Thoracic aorta (tissue), 2 donors: ENCODE measurements at places on chromosomes 6 and 20. TPM values are rescaled to one million over a fixed set of nuclear protein-coding genes. Genes with fewer than 3 reads are reported as not detected.

- DNase-seq, result no peak
- no peaks in the 10 kb centered on the region for H3K27me3 ChIP-seq
- H3K27ac ChIP-seq, result peak overlapping the region; percentile 96
- H3K36me3 ChIP-seq, result peaks cover 19% of the 10 kb centered on the region
These were observed 511 bp upstream of the CLIC1 start for GRCh38 chr6:31736768-31737314.

DNA sequence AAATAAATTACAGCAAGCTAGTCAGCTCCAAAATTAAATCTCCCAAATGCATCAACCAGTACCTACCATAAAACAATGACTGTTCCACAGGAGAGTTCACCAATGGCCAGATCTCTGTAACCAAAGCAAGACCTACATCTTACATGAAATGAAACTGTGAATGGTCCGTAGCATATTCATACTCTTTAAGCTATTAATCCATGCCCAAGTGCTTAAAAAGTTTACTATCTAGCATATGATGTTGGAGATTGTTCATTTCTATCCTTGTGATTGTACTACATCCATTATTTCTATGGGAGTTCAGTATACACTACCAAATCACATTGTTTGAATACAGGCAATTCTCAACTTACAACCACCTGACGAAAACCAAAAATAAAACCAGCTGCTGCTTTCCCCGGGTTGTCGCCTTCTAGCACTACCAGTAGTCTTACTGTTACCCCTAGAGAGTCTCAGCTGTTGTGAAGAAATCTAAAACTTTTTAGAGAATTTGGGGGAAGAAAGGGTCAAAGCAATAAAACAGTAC lies 38.0 kb downstream of the HIVEP2 start:
- no peaks in the 10 kb centered on the region for H3K4me1 ChIP-seq
- DNase-seq, result no peak
- H3K27ac ChIP-seq, result no peak overlapping the region

The RIMS1 gene
- 3.5 TPM for total RNA-seq

GRCh38 chr6:26051665-26052310 lies 35.4 kb upstream of the HFE start:
- H3K4me1 ChIP-seq, result peaks cover 9% of the 10 kb centered on the region
- no peaks in the 10 kb centered on the region for H3K27me3 ChIP-seq
- H3K36me3 ChIP-seq, result no peaks in the 10 kb centered on the region
- no peak for DNase-seq
- no peak overlapping the region for H3K27ac ChIP-seq

DNA sequence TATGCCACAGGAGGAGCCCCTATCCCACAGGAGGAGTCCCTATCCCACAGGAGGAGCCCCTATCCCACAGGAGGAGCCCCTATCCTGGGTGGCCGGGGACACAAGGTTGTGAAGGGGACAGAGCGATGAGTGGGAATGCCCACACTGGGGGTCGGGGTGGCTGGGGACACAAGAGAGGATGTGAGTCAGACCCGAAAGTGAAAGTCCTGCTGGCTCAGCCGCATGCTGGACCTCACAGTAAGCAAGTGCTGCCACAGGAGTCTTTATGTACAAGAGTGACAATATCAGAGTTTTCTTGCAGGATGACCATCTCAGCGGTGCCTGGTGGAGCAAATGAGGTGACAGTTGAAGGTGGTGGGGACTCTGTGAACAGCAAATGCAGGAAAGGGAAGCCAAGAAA lies 93.7 kb downstream of the PSMB1 start:
- no peak overlapping the region for H3K27ac ChIP-seq
- DNase-seq, result no peak
- no peaks in the 10 kb centered on the region for H3K27me3 ChIP-seq
- H3K36me3 ChIP-seq, result no peaks in the 10 kb centered on the region
- peak overlapping the region; percentile 58 for H3K4me3 ChIP-seq
- no peaks in the 10 kb centered on the region for H3K4me1 ChIP-seq

GRCh38 chr6:14754751-14755513 lies 490.9 kb upstream of the JARID2 start:
- H3K27me3 ChIP-seq, result no peaks in the 10 kb centered on the region
- H3K4me1 ChIP-seq, result no peaks in the 10 kb centered on the region
- no peak for DNase-seq
- no peak overlapping the region for H3K27ac ChIP-seq
- H3K4me3 ChIP-seq, result no peak overlapping the region

The TMC2 gene
- total RNA-seq, result not detected

GRCh38 chr20:36745234-36745926 lies 510 bp downstream of the NDRG3 start:
- peak overlapping the region; percentile 99 for H3K4me3 ChIP-seq
- no peak for DNase-seq
- H3K27ac ChIP-seq, result peak overlapping the region; percentile 91
- peaks cover 14% of the 10 kb centered on the region for H3K4me1 ChIP-seq

- no peak for DNase-seq
- H3K4me1 ChIP-seq, result no peaks in the 10 kb centered on the region
- H3K27me3 ChIP-seq, result no peaks in the 10 kb centered on the region
- H3K27ac ChIP-seq, result no peak overlapping the region
- no peaks in the 10 kb centered on the region for H3K36me3 ChIP-seq
These were observed 100.3 kb downstream of the ZNF217 start for GRCh38 chr20:53493311-53493857.

The GTSF1L gene
- not detected for total RNA-seq

DNA sequence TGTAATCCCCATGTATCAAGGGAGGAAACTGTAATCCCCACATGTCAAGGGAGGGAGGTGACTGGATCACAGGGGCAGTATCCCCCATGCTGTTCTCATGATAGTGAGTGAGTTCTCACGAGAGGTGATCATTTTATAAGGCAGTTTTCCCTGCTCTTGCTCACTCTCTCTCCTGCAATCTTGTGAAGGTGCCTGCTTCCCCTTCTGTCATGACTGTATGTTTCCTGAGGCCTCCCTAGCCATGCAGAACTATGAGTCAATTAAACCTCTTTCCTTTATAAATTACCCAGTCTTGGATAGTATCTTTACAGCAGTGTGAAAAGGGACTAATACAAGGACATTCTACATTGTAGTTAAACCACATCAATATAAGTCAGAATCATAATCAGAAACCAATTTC lies 112.4 kb downstream of the BTBD9 start:
- DNase-seq, result no peak
- H3K27ac ChIP-seq, result no peak overlapping the region
- peaks cover 4% of the 10 kb centered on the region for H3K36me3 ChIP-seq
- no peaks in the 10 kb centered on the region for H3K27me3 ChIP-seq

GRCh38 chr6:72416744-72417465 lies 205.0 kb upstream of the KCNQ5 start:
- DNase-seq, result no peak
- H3K36me3 ChIP-seq, result no peaks in the 10 kb centered on the region
- H3K4me1 ChIP-seq, result no peaks in the 10 kb centered on the region

The FAM83B gene
- total RNA-seq, result not detected

The ASIP gene
- total RNA-seq, result not detected

DNA sequence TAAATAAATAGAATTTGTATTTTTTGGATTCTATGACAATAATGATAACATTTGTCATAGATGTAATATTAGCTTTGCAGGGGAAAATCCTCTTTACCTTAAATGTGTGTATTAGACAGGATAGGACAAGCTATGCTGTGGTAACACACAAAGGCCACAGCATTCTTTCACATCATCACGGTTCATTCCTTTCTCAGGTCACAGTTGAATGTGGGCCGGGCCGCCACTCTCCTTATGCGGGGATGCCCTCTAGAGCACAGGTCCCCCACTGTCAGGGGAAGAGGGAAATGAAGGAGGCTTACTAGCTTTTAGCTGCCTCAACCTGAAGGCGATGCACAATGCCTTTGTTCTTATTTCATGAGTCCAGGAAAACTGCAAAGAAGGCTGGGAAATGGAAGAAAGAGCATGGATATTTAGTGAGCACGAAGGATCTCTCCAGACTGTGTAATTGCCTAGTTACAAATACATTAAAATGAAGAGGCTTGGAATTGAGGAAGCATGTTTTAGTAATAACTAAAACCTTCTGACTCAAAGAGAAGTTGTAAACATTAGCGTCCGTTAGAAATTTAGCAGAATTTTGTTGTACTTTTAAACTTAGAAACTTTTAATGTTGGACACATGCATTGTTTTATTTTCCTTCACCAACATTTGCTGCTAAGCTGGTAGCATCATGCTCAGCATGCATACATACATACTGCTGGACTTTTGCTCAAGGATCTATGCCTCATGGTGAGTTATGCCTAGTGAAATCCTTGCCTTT lies 248.9 kb upstream of the FOXQ1 start:
- H3K27ac ChIP-seq, result no peak overlapping the region
- no peak overlapping the region for H3K4me3 ChIP-seq
- no peaks in the 10 kb centered on the region for H3K27me3 ChIP-seq
- no peaks in the 10 kb centered on the region for H3K4me1 ChIP-seq
- H3K36me3 ChIP-seq, result no peaks in the 10 kb centered on the region

GRCh38 chr20:50916257-50916656 lies 15.0 kb downstream of the ADNP start:
- no peak for DNase-seq
- peaks cover 92% of the 10 kb centered on the region for H3K4me1 ChIP-seq
- peak overlapping the region; percentile 33 for H3K27ac ChIP-seq
- no peaks in the 10 kb centered on the region for H3K27me3 ChIP-seq
- H3K4me3 ChIP-seq, result no peak overlapping the region

The GABRR1 gene
- total RNA-seq, result 5.4 TPM
